ENCODE measurements at places on chromosomes 16 and 17.

GRCh38 chr16:35747658-35748455 lies 2288.4 kb downstream of the TP53TG3F start:
- no peak for ATAC-seq

DNA sequence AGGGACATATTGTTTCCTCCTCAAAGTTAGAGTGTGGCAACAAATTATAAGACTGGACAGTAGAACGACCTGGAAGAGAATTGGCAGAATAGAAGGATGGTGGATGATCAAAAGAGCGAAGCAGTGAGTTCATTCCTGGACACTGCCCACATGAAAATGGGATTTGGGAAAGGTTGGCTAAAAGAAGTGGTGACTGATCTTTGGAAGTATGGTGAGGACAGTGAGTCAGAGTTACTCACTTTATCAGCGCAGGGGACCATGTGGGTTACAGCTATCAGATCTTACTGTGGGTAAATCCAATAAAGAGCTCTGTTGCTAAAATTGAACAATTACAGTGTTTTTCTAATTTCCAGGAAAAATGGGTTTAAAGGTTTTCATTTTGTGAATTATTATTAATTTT lies 2.7 kb upstream of the TANC2 start:
- no peak for ATAC-seq

- ATAC-seq: no peak
Observed at GRCh38 chr17:44543213-44543904, 13.9 kb upstream of the FZD2 start.

GRCh38 chr17:5380491-5381135 lies 38.8 kb downstream of the NUP88 start:
- ATAC-seq: no peak

DNA sequence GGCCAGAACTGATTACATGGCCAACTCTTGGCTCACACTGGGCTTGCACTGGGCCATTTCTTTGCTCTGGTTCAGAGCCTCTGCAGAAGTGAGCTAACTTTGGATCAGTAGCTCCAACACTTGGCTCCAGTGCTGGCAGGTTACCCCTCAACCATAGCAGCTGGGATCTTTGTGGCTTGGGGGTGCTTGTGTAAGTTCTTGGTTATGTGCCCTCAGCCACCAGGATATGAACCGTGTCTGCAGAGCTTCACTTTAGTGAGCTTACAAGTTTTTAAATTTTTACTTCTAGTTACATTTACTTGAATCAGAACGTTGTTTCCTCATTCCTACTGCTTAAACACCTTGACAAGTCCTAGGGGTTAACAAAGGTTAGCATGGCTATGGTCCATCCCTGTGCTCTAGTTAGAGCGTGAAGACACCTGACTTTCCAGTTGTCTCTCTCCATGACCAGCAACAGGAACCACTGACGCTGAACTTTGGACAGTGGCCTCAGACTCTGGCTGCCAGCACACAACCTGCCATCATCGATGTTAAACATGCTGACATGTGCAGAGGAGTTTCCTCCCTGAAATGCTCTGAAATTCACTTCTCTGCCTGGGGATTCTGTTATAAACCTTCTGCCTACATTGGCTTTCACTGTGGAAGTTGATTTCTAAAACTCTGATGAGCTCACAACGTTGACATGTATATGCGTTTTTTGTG lies 4.1 kb downstream of the PDF start:
- no peak for ATAC-seq

- no peak for ATAC-seq
Observed at GRCh38 chr17:61335105-61335844, 64.4 kb upstream of the TBX2 start.

DNA sequence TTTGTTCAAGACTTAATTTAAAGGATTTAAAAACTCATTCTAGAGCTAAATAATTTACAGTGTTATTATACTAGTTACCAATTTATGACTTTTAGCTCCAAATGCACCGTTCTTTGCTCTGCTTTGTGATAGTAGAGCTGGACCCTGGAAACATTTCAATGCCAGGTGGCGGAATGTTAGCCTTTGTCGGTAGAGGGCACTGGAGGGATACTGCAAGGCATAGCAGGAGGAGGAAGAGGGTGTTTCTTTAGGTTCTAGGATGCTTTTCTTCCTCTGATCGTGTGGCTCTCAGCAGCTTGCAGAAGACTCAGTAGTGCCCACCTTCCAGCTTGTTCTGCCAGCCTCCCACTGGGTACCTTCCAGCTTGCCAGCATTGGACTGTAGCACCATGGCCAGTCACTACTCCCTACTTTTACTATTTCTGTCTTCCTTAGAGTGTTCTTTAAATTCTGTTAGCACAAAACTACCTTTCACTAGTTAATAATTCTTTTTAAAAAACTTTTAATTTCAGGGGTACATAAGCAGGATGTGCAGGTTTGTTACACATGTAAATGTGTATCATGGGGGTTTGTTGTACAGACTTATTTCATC lies 325.3 kb downstream of the UTP18 start:
- ATAC-seq: no peak

GRCh38 chr17:45790296-45790922 lies 6.3 kb downstream of the CRHR1 start:
- no peak for ATAC-seq

- no peak for ATAC-seq
Observed at GRCh38 chr17:6683730-6684459, 29.3 kb downstream of the SLC13A5 start.

GRCh38 chr16:72189865-72190371 lies 18.0 kb upstream of the PMFBP1 start:
- ATAC-seq: no peak

DNA sequence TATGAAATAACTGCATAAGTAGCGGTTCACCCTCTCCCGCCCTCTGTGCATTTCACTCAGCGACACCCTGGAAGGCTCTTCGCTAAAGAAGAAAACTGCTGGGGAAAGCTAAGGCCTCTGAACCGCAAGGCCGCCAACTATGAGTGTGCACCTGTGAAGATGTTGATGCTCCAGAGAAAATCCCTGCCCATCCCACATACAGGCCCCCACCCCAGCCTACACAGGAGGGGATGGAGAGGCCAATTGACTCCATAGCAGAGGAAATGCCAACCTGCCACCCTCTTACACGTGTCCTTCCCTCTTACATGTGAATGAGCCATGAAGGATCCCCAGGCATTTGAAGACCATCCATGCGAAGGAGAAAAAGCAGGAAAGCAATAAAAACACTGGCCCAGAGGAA lies 104.8 kb downstream of the MGAT5B start:
- no peak for ATAC-seq

DNA sequence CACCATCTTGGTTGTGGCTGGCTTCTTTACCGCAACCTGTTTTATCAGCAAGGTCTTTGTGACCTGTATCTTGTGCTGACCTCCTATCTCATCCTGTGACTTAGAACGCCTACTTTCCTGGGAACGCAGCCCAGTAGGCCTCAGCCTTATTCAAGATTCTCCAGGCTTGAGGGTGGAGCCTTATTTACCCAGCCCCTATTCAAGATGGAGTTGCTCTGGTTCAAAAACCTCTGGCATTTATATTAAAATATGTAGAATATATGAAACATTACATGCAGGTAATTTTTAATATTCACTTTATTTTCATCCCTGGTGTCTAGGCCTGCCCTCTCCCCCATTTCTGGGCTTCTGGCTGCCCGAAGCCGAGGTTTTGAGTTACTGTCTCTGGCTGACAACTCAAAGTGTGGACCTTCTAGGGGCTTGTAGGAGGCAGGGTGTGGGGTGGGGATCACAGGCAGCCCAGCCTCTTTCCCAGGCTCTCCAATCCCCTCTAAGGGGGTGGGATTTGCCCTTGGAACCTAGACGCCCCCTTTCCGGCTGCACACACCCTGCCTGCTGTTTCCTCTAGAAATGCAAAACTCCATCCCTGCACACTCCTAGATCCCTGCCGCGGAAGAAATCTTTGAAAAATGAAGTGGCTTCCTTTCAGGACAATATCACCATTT lies 152.0 kb downstream of the KCNJ12 start:
- ATAC-seq: no peak

- no peak for ATAC-seq
Observed at GRCh38 chr17:59972778-59973177, 8.2 kb upstream of the RNFT1 start.

- no peak for ATAC-seq
Observed at GRCh38 chr16:50066482-50067289, 916 bp downstream of the HEATR3 start.

DNA sequence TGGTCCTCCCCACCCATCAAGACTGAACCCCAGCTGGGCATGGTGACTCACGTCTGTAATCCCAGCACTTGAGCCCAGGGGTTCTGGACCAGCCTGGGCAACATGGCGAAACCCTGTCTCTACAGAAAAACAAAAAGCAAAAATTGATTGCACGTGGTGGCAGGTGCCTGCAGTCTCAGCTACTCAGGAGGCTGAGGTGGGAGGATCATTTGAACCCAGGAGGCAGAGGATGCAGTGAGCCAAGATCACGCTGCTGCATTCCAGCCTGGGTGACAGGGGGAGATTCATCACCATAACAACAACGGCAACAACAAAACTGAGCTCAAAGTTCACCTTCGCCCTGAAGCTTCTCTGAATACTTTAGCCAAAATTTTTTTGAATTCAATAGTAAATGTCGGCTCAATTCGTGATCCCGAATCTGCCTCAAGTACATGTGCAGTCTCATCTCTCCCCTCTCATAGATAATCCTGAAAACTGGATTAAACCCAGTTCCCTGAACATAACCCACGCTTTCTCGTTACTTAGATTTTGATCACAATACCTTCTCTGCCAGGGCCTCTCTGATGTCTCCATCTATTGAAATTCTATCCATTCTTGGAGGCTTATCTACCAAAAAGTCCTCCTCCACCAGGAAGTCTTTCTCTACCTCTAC lies 13.5 kb upstream of the MYH10 start:
- ATAC-seq: no peak

DNA sequence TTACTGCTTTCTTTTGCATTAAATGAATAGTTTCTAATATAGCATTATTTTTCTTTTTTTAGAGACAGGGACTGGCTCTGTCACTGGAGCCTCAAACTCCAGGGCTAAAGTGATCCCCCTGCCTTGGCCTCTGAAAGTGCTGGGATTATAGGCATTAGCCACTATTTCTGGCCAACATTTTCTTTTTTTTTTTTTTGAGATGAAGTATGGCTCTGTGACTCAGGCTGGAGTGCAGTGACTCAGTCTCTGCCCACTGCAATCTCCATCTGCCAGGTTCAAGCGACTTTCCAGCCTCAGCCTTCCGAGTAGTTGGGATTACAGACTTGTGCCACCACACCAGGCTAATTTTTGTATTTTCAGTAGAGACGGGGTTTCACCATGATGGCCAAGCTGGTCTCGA lies 2.0 kb upstream of the DUXB start:
- ATAC-seq: no peak

- ATAC-seq: no peak
Observed at GRCh38 chr17:45115871-45116270, 16.4 kb downstream of the PLCD3 start.

- ATAC-seq: no peak
Observed at GRCh38 chr17:62617894-62618472, 9.5 kb upstream of the MRC2 start.

All from stimulated activated memory B cell treated with anti-CD40 and anti-IgM and Interleukin-4, amounts not matched to agents 10 μg/mL and 1 μg/mL and 100 μg/mL, for 72 hours (primary cell).